ENCODE measurements at places on chromosomes 7 and 10. TPM values are rescaled to one million over a fixed set of nuclear protein-coding genes. Genes with fewer than 3 reads are reported as not detected.

The PRRT4 gene
- total RNA-seq: under 0.01 TPM

The ERLIN1 gene
- total RNA-seq: 60.5 TPM

The INA gene
- 0.50 TPM for total RNA-seq

The ETV1 gene
- 17.2 TPM for total RNA-seq

The NHLRC2 gene
- total RNA-seq: 23.9 TPM

The IL15RA gene
- 6.2 TPM for total RNA-seq

The RSPH10B2 gene
- total RNA-seq: not detected

The TEX47 gene
- total RNA-seq: not detected

The DEPP1 gene
- total RNA-seq: 0.44 TPM

The EPHB4 gene
- total RNA-seq: 37.1 TPM

The HTR7 gene
- 1.1 TPM for total RNA-seq

The CLRN3 gene
- not detected for total RNA-seq

The LIPK gene
- total RNA-seq: not detected

The PDE6C gene
- not detected for total RNA-seq

The PANK1 gene
- 12.9 TPM for total RNA-seq

The TACR2 gene
- total RNA-seq: 0.12 TPM

The TFR2 gene
- 0.33 TPM for total RNA-seq

The ABCA13 gene
- 1.1 TPM for total RNA-seq

The WEE2 gene
- total RNA-seq: not detected

The SLC29A4 gene
- 3.6 TPM for total RNA-seq

The POM121L12 gene
- not detected for total RNA-seq

The EEPD1 gene
- total RNA-seq: 10.1 TPM

The CPA2 gene
- not detected for total RNA-seq

The PRPS1L1 gene
- not detected for total RNA-seq

The ANLN gene
- total RNA-seq: 194 TPM

The AMPH gene
- 1.5 TPM for total RNA-seq

The CCDC6 gene
- total RNA-seq: 37.1 TPM

The CDNF gene
- 1.3 TPM for total RNA-seq

The SPDYE9 gene
- total RNA-seq: not detected

The ARHGEF35 gene
- 2.1 TPM for total RNA-seq

The CDC14C gene
- total RNA-seq: not detected

The PGAM2 gene
- 0.33 TPM for total RNA-seq

The WASHC2A gene
- total RNA-seq: 77.6 TPM

The GPC2 gene
- 1.2 TPM for total RNA-seq

The ADRA2A gene
- total RNA-seq: 2.0 TPM

The TMEM213 gene
- total RNA-seq: not detected

Data from uterine smooth muscle cell (primary cell).